MM.1S (cell line): ENCODE measurements at places on chromosomes 11 and 22.
A peak's percentile ranks its signal among the peaks of the same experiment; 100 is the strongest.

- no peak for DNase-seq
These were observed 1.1 kb downstream of the PRRG4 start for GRCh38 chr11:32830796-32831195.

- no peak for DNase-seq
These were observed 175.0 kb upstream of the BDNF start for GRCh38 chr11:27874998-27875830.

DNA sequence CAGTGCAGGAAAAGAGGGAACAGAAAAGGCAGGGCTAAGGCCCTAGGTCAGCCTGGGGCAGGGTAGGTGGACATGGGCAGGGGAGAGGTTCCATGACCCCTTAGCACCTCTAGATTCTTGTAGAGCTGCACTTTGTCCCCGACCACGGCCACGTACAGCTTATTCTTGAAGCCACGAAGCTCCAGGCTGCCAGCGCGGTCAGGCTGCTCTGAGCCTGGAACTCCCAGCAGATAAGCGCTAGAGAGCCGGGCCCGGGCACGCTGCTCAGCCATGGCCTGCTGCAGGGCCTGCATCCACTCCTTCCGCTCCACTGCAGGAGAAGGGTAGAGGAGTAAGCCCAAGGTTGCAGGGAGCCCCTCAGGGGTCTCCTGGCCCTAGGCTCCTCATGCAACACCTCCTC lies 36.1 kb upstream of the PDE2A start:
- no peak for DNase-seq

- no peak for DNase-seq
These were observed 55.1 kb upstream of the INCENP start for GRCh38 chr11:62068730-62069129.

- DNase-seq, result peak; percentile 12
These were observed 1.1 kb upstream of the ALG8 start for GRCh38 chr11:78140392-78141077.

GRCh38 chr11:127844876-127845275 lies 742.5 kb downstream of the ETS1 start:
- DNase-seq, result no peak

GRCh38 chr22:42397332-42398249 lies 34.6 kb downstream of the NFAM1 start:
- no peak for DNase-seq
